Hair follicular keratinocyte (primary cell): ENCODE measurements at places on chromosomes 1 and 21. TPM values are rescaled to one million over a fixed set of nuclear protein-coding genes. Genes with fewer than 3 reads are reported as not detected.

The RNU1-3 gene
- total RNA-seq = under 0.01 TPM in 2 replicates

The ZMPSTE24 gene
- total RNA-seq = 36.5 and 42.6 TPM in 2 replicates

The KIF17 gene
- 0.94 and 4.1 TPM in 2 replicates for total RNA-seq

The HDGF gene
- total RNA-seq = 354 and 403 TPM in 2 replicates

The SPOCD1 gene
- 4.7 and 6.2 TPM in 2 replicates for total RNA-seq

The VPS72 gene
- 43.2 and 55.1 TPM in 2 replicates for total RNA-seq

The BACE2 gene
- 48.8 and 63.2 TPM in 2 replicates for total RNA-seq

The REN gene
- not detected in 2 replicates for total RNA-seq

The DCST1 gene
- not detected in 2 replicates for total RNA-seq

The KRTAP7-1 gene
- not detected in 2 replicates for total RNA-seq

The CCDC27 gene
- total RNA-seq = not detected in 2 replicates

The LCE2A gene
- not detected in 2 replicates for total RNA-seq

The PLA2G5 gene
- total RNA-seq = not detected in 2 replicates

The KPRP gene
- total RNA-seq = 0.04 TPM in 1 of 2 replicates, not detected in the other

The SH3BGR gene
- 0.46 and 0.70 TPM in 2 replicates for total RNA-seq

The KCNA2 gene
- not detected in 2 replicates for total RNA-seq

The APCS gene
- not detected in 2 replicates for total RNA-seq

The ZMYND12 gene
- total RNA-seq = 0.49 and 0.70 TPM in 2 replicates

The GPA33 gene
- total RNA-seq = not detected in 2 replicates

The OR2T10 gene
- total RNA-seq = not detected in 2 replicates

The PLA2G2A gene
- not detected in 2 replicates for total RNA-seq

The ATP6V1G3 gene
- total RNA-seq = not detected in 2 replicates

The FMO1 gene
- not detected in 2 replicates for total RNA-seq

The TXNDC12 gene
- 53.7 and 59.9 TPM in 2 replicates for total RNA-seq

The NOTCH2NLA gene
- 29.0 and 39.8 TPM in 2 replicates for total RNA-seq

The BSND gene
- not detected in 2 replicates for total RNA-seq

The UMODL1 gene
- total RNA-seq = not detected in 2 replicates

The CTTNBP2NL gene
- total RNA-seq = 11.5 and 17.0 TPM in 2 replicates

The GUCA2B gene
- total RNA-seq = not detected in 2 replicates

The CIART gene
- total RNA-seq = 2.2 and 4.4 TPM in 2 replicates

The TBX19 gene
- total RNA-seq = 0.15 and 0.47 TPM in 2 replicates

The FCRL1 gene
- total RNA-seq = not detected in 2 replicates

The NEGR1 gene
- 0.04 and 0.08 TPM in 2 replicates for total RNA-seq

The LEFTY2 gene
- total RNA-seq = 0.08 TPM in 1 of 2 replicates, not detected in the other

The CR1L gene
- not detected in 2 replicates for total RNA-seq

The SLC9C2 gene
- not detected in 2 replicates for total RNA-seq

The RHBDL2 gene
- total RNA-seq = 3.9 and 8.7 TPM in 2 replicates

The NUP210L gene
- total RNA-seq = not detected in 2 replicates

The LCE1B gene
- total RNA-seq = 0.11 TPM in 1 of 2 replicates, not detected in the other

The MCOLN3 gene
- total RNA-seq = 1.7 and 2.6 TPM in 2 replicates

The HTR1D gene
- 0.27 TPM in 1 of 2 replicates, not detected in the other for total RNA-seq

The IL24 gene
- total RNA-seq = 12.4 and 14.1 TPM in 2 replicates

The PARK7 gene
- total RNA-seq = 287 and 365 TPM in 2 replicates

The PPFIA4 gene
- total RNA-seq = 0.15 and 0.16 TPM in 2 replicates

The CD160 gene
- total RNA-seq = not detected in 2 replicates

The PTAFR gene
- total RNA-seq = 16.7 and 28.3 TPM in 2 replicates

The OR2T27 gene
- not detected in 2 replicates for total RNA-seq

The HYI gene
- total RNA-seq = 87.8 and 97.3 TPM in 2 replicates

The CFAP107 gene
- not detected in 2 replicates for total RNA-seq

The SLFNL1 gene
- total RNA-seq = not detected in 2 replicates

The NFASC gene
- 1.4 and 1.6 TPM in 2 replicates for total RNA-seq

The GPR3 gene
- 1.0 TPM in 2 replicates for total RNA-seq
